Breast epithelium (tissue), 4 donors: ENCODE measurements at places on chromosomes 7 and 10. TPM values are rescaled to one million over a fixed set of nuclear protein-coding genes. Genes with fewer than 3 reads are reported as not detected.

DNA sequence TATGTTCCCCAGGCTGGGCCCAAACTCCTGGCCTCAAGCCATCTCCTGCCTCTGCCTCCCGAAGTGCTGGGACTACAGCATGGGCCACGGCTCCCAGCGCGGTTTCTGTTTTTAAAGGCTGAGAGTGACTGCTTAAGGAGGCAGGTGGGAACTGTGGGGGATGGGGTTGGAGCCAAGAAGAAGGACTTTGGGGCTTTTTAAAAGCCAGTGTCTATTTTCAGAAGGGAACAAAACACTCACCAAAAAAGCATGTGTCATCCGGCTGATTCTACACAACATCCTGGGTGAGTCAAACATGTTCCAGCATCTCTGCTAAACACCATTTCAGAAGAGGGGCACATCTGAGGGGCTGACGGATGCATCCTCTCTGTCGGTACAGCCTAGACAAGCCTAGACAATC, 824.5 kb downstream of the TYW1 start:
- no peak overlapping the region for H3K27ac ChIP-seq
- no peak overlapping the region for H3K4me3 ChIP-seq
- H3K27me3 ChIP-seq: no peaks in the 10 kb centered on the region
- no peaks in the 10 kb centered on the region for H3K36me3 ChIP-seq

DNA sequence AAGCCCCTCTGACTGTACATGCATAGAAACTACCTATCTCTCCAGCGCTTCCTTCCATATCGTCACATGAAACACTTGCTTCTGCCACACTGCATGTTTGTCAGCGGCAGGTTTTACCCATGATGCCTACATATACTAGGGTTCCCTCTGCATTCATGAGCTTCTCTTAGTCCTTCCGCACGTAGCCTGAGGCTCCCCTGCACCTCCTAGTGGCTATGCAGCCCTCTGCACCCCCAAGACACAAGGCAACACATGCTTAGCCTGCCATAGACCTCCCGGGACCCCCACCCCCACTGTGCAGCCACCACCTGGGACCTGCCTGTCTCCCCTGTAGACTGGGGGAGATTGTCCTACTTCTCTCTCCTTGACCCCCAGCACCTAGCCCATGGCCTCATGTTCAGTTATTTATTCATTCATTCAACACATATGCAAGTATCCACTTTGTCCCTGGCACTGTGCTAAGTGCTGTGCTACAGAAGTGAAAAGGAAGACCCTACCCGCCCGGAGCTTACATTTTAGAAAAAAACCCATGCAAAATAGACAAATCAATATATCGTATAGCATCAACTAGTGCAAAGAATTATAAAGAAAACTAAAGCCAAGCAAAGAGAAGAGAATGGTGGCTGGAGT, 23.5 kb downstream of the TMEM273 start:
- H3K27me3 ChIP-seq: no peaks in the 10 kb centered on the region
- H3K27ac ChIP-seq: no peak overlapping the region
- no peak for DNase-seq
- no peaks in the 10 kb centered on the region for H3K36me3 ChIP-seq
- no peaks in the 10 kb centered on the region for H3K4me1 ChIP-seq

SUV39H2 gene
- total RNA-seq: 7.5 TPM

CRPPA gene
- 6.0 TPM for total RNA-seq

DNA sequence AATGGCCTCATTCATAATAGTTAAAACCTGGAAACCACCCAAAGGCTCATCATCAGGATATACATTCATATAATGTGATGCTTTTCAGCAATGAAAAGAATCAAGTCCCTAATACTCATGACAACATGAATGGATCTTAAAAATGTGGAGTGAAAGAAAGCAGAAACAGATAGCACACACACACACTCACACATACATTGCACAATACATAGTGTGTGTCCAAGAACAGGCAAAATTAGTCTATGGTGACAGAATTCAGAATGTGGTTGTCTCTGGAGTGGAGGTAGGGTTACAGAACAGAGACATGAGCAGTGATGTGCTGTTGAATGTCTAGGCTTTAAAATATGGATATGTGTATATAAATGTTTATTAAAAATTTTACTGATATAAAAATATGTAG, 419.9 kb upstream of the PCDH15 start:
- no peak overlapping the region for H3K27ac ChIP-seq
- H3K36me3 ChIP-seq: no peaks in the 10 kb centered on the region
- H3K4me1 ChIP-seq: no peaks in the 10 kb centered on the region
- no peaks in the 10 kb centered on the region for H3K27me3 ChIP-seq
- DNase-seq: no peak

DNA sequence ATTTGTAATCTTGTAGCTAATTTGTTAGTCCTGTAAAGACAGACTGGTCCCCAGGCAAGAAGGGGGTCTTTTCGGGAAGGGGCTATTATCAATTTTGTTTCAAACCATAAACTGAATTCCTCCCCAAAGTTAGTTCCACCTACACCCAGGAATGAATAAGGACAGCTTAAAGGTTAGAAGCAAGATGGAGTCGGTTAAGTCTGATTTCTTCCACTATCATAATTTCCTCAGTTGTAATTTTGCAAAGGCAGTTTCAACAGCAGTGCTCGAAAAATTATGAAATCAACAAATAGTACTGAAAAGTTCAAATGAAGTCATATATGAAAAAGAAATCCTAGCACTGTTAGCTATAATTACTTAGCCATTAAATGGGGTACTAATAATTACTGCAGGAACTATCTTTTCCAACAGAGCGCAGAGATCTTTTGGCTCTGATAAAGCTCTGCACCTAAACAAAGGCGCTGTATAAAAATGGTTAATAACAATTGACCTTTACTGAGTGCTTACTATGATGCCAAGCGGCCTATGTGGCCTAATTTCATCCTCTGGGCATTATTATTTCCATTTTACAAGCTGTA, 756 bp upstream of the SEC24C start:
- no peaks in the 10 kb centered on the region for H3K27me3 ChIP-seq
- H3K4me3 ChIP-seq: peak overlapping the region; percentile 77
- no peaks in the 10 kb centered on the region for H3K36me3 ChIP-seq

DNA sequence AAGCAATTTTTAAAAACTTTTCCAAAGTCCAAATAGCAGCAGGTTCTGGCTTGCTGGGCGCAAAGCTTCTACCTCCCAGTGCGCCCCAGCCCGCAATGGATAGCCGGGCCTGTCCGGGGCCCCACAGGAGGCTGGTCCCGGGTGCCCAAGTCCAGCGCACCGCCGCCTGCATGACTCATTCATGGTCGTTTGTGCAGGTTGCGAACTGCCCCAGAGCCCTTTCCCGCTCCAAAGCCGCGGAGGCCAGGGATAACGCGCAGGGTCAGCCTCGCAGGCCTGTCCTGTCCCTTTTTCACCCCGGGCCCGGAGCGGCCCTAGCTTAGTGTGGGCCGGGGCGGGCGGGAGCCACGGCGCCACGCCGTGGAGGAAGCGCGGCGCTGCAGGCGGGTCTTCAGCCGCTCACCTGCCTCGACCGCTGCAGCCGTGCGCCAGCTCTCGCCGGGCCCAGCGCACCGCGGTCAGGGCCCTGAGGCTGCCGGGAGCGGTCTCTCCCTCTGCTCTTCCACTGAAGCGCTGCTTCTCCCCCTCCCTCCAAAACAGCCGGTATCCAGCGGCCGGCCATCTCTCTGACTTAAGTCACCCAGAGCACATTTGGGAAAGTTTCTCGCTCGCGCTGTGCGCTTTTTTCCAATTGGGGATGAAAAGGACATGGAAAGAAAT, 1.7 kb upstream of the EGR2 start:
- H3K27me3 ChIP-seq: peaks cover 18% of the 10 kb centered on the region
- H3K36me3 ChIP-seq: no peaks in the 10 kb centered on the region
- H3K4me1 ChIP-seq: peaks cover 10% of the 10 kb centered on the region

GRCh38 chr10:52322936-52323335, 8.9 kb downstream of the DKK1 start:
- DNase-seq: no peak
- no peaks in the 10 kb centered on the region for H3K27me3 ChIP-seq
- no peak overlapping the region for H3K27ac ChIP-seq
- H3K4me1 ChIP-seq: no peaks in the 10 kb centered on the region
- no peak overlapping the region for H3K4me3 ChIP-seq

DNA sequence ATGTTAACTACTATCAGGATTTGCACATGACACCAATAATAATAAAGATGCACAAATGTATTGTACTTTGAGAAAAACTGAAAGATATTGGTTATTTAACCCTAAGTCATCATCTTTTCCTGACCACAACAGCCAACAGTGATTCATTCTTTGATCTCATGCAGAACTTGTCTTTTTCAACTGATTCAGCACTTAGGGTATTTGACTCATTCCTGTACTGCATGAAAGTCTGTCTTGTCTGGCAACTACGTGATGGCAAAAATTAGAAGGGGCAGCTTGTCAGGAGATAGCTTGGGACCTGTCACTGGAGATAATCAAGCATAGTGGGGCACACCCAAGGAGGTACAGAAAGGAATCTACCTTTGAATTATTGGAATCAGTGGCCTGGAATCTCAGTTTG, 77.8 kb upstream of the LRRC17 start:
- H3K27ac ChIP-seq: no peak overlapping the region
- DNase-seq: no peak
- no peak overlapping the region for H3K4me3 ChIP-seq
- no peaks in the 10 kb centered on the region for H3K27me3 ChIP-seq
- no peaks in the 10 kb centered on the region for H3K36me3 ChIP-seq

GRCh38 chr7:124124201-124124600, 91.3 kb upstream of the TMEM229A start:
- H3K27me3 ChIP-seq: no peaks in the 10 kb centered on the region
- H3K4me1 ChIP-seq: no peaks in the 10 kb centered on the region
- H3K4me3 ChIP-seq: no peak overlapping the region
- no peak overlapping the region for H3K27ac ChIP-seq
- no peak for DNase-seq
- H3K36me3 ChIP-seq: no peaks in the 10 kb centered on the region

- H3K27ac ChIP-seq: no peak overlapping the region
- H3K27me3 ChIP-seq: no peaks in the 10 kb centered on the region
- no peak overlapping the region for H3K4me3 ChIP-seq
These were observed 550.2 kb downstream of the KCNMA1 start for GRCh38 chr10:77087366-77087765.

DNA sequence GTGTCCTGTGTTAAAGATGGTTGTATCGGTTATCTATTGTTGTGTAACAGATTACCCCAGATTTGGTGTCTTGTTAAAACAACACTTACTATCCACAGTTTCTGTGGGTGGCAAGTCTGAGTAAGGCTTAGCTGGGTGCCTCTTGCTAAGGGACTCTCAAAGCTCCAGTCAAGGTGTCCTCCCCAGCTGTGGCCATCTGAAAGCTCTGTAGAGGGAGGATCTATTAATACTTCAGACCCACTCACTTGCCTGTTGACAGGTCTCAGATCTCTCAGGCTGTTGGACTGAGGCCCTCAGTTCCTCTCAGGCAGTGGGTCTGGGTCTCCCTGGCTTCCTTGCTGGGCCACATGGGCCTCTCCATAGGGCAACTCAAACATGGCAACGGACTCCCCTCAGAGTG, 19.6 kb downstream of the ARID5B start:
- no peak for DNase-seq
- no peaks in the 10 kb centered on the region for H3K27me3 ChIP-seq
- H3K4me3 ChIP-seq: no peak overlapping the region
- no peak overlapping the region for H3K27ac ChIP-seq

DNA sequence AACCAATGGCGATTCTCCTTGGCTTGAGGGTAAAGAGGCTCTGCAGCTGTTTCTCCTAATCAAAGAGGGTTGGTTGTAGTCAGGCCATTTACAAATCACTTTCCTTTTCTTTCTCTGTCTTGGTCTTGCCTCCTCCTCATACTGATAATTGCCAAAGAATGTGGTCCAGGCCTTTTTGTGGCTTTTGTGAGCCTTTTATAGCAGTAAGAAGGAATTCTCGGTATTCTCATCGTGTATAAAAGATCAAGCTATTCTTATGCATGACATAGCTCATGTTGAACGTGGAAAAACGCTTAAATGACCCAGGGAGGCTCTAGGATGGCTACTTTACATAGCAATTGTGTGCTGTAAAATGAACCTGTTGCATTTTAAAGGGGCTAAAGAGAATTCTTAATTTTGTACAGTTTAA, 62.6 kb downstream of the RBM20 start:
- H3K27ac ChIP-seq: no peak overlapping the region
- no peaks in the 10 kb centered on the region for H3K27me3 ChIP-seq
- H3K4me1 ChIP-seq: no peaks in the 10 kb centered on the region
- no peak for DNase-seq

DNA sequence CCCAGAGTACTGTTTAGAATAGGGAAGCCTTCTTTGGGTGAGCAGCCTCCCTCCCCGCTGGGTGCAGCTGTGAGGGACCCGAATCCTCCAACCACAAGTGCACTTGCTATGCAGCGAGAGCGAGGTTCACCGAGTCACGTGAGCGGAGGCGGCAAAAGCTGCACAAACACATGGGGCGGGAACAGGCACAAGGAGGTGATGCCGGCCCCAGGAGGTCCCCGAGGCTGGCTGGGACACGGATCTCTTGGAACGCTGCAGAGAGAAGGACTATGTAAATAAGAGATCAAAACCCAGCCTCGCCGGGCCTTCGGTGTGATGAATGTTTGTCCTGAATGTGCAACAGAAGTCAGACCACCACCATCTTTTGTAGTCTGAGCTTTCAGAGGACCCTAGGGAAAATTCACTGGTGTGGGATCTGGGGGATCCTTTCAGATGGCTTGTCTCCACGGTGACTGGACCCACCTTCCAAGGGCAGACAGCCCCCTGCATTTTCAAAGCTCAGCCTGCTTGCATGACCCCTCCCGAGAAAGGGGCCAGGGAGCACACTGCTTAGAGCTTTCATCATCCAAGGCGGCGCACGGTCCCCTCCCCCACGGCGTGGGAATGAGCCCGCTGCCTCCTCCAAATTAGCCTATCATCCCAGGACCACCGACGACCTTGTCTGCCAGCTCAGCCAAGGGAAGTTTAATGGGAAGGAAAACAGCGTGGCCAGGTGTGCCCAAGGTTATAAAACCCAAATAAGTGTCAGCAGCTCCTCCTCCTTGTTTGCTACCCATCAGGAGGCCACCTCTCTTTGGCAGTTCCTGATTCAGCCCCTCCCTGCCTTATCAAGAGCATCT, 327.7 kb downstream of the CXCL12 start:
- no peaks in the 10 kb centered on the region for H3K4me1 ChIP-seq
- no peak overlapping the region for H3K4me3 ChIP-seq
- H3K27ac ChIP-seq: no peak overlapping the region

DNA sequence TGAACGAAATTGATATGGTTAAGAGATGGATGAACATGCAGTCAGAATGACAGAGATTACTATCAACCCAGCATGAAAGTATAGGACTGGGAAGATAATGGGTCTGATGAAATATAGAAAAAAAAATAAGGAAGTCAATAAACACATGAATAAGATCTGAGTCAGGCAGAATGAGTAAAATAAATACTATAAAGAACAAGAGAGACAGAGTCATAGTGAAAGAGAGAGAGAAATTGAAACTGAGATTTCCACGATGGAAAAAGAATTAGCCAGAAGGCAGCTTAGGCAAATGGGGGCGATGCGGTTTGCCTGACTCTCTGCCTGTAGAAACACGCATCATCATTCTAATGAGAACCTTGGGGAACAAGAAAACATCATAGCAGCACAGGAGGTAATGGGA, 26.6 kb downstream of the SEMA3D start:
- H3K36me3 ChIP-seq: no peaks in the 10 kb centered on the region
- no peaks in the 10 kb centered on the region for H3K4me1 ChIP-seq
- no peak for DNase-seq
- no peak overlapping the region for H3K4me3 ChIP-seq
- H3K27me3 ChIP-seq: no peaks in the 10 kb centered on the region

- H3K27ac ChIP-seq: no peak overlapping the region
- no peaks in the 10 kb centered on the region for H3K4me1 ChIP-seq
- DNase-seq: no peak
- H3K36me3 ChIP-seq: no peaks in the 10 kb centered on the region
- no peak overlapping the region for H3K4me3 ChIP-seq
- H3K27me3 ChIP-seq: no peaks in the 10 kb centered on the region
These were observed 47.1 kb downstream of the PAPSS2 start for GRCh38 chr10:87706731-87707130.

PRPS1L1 gene
- total RNA-seq: not detected

CDC14C gene
- total RNA-seq: not detected

MICALL2 gene
- total RNA-seq: 15.8 TPM

NANOS1 gene
- total RNA-seq: 2.9 TPM
